ENCODE measurements at places on chromosomes 1 and 21.

DNA sequence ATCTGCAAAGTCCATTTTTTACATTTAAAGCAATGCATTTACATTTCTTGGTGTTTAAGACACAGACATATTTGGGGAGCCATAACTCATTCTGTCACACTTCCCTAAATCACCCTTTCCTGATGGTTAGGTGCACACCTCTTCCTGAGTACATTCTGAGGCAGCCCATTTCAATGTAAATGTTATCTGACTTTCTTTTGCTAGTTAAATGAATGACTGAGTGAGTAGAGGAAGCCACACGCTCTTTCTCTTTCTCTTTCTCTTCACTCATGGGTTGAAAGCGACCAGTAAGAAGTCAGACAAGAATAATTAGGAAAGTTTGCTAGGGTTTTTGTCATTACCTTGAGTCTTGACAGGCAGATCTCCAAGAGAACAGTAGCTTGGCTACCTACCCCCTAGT is 143.1 kb downstream of the S1PR1 start:
- DNase-seq, result no peak

- DNase-seq, result no peak
These were observed 207.4 kb downstream of the FGGY start for GRCh38 chr1:59504276-59504675.

GRCh38 chr1:152502496-152503180 is 8.0 kb upstream of the LCE5A start:
- no peak for DNase-seq

DNA sequence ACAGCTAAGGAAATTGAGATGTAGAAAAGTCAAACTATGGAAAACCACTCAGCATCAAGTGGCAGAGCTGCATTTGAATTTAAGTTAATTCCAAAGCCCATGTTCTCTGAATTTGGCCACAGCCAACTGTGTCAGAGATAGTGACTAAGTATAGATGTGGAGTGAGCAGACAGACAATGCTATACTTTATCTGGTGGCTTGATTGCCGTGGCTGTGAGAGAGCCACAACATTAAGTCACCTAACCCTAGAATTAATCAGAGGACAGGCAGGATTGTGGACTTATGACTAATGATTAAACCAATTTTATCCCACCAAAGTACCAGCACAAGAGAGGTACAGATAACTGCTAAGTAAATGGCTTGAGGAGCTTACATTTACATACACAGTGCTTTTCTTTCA is 209.8 kb downstream of the TPR start:
- DNase-seq, result no peak

- no peak for DNase-seq
These were observed 243.7 kb upstream of the DPYD start for GRCh38 chr1:98164509-98164908.

DNA sequence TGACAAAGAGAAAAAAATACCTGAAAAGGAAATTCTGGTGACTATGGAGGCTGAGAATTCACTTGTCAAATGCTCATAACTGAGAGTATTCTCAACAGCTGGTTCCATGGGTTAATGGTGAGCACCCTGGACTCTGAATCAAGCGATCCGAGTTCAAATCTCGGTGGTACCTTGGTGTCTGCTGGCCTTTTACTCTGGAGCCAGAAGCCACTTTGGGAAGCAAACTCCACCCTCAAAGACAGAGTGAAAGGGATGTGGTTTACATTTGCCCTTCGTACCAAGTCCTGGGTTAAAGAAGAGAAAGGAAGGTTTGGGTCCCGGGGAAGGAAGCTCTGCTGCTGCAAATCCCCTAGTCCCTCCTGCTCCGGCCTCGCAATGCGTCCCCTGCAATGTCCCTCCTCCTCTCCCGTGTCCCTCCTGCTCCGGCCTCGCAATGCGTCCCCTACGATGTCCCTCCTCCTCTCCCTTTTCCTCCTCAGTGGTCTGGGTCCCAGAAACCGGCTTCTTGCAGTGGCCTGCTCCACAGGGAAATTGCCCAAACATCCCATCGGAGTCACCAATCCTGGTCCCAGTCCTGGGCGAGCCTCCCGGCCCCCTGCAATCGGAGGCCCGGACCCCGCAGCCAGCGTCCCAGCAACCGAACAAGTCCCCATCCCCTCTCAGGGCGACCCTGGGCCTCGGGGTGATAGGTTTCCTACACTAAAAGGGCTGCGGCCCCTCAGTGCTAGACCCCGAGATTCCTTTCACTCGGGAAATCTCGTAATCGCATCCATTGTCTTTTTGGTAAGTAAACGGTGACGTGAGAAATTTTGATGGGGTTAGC is 129.4 kb downstream of the PPIAL4G start:
- DNase-seq, result peak; percentile 9

GRCh38 chr1:14486401-14487201 is 111.9 kb upstream of the KAZN start:
- DNase-seq, result no peak

DNA sequence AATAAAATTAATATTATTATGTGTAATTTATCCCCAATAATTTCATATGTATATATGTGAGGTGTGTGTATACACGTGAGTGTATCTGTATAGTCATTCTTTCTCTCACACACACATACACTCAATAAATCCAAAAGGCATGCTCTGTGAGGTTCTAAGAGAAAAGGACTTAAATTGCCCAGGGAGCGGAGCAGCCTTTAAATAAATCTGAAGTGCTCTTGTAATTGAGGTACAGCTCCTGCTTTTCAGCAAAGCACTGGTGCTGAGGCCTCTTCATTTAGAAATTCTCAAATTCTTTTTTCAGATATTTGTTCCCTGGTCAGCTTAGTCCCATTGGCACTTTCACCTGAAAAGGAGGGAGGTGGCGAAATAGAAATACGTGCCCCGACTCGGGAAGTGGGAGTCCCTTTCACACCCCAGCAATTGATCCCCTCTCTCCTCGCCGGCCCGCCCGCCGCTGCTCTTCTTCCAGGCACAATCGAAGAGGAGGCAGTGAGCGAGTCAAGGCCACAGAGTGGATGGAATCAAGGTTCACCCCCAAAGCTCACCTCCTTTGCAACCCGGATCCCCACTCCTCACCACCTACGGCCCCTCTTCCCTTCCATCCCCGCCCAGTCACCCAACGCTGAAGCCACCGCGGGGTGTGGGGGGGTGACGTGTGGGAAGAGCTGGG is 944 bp downstream of the PLPPR5 start:
- no peak for DNase-seq

- DNase-seq, result no peak
These were observed 31.9 kb downstream of the H3-3A start for GRCh38 chr1:226094451-226094850.

DNA sequence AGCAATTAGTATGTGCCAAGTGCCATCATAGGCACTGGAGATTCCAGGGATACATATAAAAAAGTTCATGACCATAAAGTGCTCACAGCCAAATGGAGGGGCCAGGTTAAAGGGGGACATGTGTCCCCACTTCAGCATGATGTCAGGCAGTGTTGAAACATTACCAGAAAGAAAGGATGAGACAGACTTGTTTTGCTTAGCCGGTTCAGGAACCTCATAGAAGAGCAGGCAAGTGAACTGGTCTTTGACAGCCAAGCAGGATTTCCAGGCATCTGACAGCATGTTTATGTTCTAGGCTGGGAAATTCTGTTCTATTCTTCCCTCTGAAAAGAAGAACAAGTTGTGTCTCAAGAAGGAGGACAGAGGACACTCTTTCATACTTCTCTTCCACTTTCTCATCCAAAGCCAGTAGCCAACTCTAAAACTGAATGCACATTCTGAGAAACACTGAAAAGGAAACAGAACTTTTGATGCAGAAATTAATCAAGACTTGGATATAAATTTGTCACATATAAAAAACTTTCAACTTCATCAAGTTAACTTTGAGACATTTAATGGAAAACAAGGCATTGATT is 39.7 kb downstream of the GLUL start:
- no peak for DNase-seq

DNA sequence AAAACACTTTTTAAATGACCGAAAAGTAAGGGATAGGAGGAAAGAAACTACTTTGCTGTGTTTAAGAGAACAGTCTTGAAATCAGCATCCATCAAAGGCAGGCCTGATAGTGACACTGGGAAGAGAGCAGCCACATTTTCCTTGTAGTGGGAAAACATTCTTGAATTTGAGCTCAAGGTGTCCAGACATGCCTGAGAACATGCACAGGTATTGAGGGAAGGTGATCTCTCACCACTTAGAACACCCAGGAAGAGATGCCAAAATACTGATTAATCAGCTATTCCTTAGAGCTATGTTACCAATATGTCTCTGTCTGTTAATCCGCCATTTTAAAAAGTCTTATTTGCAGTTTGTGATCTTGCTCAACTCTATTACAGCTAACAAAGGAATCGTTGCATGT is 25.9 kb downstream of the IL12RB2 start:
- DNase-seq, result no peak

DNA sequence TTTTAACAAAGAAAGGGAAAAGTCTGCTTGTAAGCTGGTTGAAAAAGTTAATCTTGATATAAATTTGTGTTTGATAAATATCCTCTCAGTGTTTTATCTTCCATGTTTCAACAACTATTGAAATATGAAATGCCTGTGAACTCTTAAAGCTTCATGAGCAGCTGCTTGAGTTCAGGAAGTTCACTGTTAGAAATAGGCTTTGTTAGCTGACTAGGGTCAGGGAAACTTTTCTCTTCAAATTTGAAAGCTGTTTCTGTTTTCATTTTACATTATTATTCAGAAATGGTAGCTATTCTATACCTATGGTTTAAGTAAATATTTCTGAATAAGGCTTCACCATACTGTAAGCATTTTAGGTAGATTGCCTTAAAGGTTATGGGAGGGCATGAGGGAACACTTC is 191.7 kb downstream of the HS2ST1 start:
- no peak for DNase-seq

- no peak for DNase-seq
These were observed 20.1 kb downstream of the SCMH1 start for GRCh38 chr1:41221995-41222394.

DNA sequence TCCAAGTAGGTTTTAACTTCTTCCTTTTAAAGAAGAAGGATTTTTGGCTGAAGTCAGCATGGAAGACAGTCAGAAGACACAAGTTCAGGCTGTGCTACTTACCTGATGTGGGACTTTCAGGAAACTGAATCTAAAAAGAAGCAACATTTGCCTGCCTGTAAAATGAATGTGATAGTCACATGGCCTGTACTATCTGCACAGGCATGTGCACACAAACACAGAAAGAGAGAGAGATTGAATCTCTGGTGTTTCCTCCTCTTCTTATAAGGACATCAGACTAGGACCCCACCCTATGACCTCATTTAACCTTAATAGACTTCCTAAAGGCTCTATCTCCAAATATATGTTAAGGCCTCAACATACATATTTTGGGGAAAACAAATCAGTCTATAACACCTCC is 542.9 kb downstream of the PLPP3 start:
- DNase-seq, result no peak

GRCh38 chr1:192969091-192969490 is 90.1 kb downstream of the UCHL5 start:
- DNase-seq, result no peak

DNA sequence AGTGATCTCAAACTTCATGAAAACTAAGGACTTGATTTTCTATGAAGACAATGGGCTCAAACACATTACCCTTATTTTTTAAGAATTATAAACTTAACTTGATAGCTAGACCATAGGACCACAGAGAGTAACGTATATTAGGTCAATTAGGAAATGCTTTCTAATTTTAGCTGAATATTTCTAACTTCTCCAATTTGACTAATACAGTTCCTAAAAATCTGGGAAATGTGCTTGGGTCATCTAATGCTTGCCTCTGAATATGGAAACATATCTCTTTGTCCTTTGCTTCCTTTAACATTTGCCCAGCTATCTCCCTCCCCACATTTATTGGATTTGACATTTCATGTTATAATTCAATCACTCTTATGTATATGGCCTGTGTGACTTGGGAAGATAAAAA is 141.4 kb downstream of the LHX8 start:
- no peak for DNase-seq
